Stimulated activated CD4-positive, alpha-beta T cell treated with anti-CD3 and anti-CD28 coated beads, TNF-alpha, amount 100 ng/mL, for 1 hour (primary cell): ENCODE measurements at places on chromosomes 7 and 10.

- DNase-seq, result no peak
Observed at GRCh38 chr10:3958472-3958996, 173.5 kb upstream of the KLF6 start.

GRCh38 chr7:84455788-84456187, 261.2 kb upstream of the SEMA3A start:
- DNase-seq, result no peak

- DNase-seq, result no peak
Observed at GRCh38 chr10:103415581-103415980, 19.2 kb downstream of the PDCD11 start.

DNA sequence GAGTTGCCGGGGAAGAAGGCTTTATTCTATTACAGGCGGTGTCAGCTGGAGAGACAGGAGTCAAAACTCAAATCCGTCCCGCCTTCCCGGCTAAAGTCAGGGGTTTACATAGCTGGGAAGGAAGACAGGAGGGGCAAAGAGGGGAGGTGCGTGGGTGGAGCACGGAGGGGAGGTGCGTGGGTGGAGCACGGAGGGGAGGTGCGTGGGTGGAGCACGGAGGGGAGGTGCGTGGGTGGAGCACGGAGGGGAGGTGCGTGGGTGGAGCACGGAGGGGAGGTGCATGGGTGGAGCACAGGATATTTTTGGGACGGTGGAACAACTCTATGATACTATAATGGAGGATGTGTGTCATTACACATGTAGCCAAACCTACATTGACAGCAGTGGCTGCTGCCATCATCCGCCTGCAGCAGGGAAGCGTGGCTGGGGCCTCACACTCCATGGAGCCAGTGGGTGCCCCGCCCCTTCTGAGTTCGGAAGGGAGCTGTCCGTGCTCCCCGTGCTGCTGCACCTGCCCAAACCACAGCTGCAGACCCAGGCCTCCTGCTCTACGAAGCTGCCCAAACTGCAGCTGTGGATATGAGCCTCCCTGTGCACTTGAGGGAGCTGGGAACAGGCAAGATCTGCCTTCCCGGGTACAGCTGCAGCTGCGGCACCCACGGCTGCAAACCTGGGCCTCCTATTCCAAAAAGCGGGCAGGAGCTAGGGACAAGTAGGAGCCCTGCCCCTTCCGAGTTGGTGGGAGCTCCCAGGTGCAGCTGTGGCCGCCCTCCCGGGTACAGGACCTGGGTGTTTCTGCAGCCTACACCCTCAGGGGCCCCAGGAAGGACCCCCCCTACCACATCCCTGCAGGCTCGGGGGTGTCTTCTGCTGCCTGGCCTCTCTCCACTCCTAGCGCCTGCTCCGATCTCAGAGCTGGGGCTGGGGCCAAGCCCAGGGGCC, 119.4 kb downstream of the DYNC2I1 start:
- no peak for DNase-seq

GRCh38 chr7:21912931-21913780, 32.5 kb downstream of the CDCA7L start:
- DNase-seq, result no peak
